T-helper 1 cell treated with Interleukin-12 subunit alpha and Interleukin-12 subunit beta and Interleukin-4 antibody, amounts not matched to agents 30 ng/mL and 1 ng/mL, for 36 hours (primary cell): ENCODE measurements at places on chromosomes 7 and 10. TPM values are rescaled to one million over a fixed set of nuclear protein-coding genes. Genes with fewer than 3 reads are reported as not detected.

Gene DDC
- total RNA-seq, result not detected in 2 replicates

Gene BBS9
- total RNA-seq, result 10.4 and 11.3 TPM in 2 replicates

Gene HMX2
- total RNA-seq, result not detected in 2 replicates

Gene LIPM
- not detected in 2 replicates for total RNA-seq

Gene OIT3
- not detected in 2 replicates for total RNA-seq

Gene ZNF425
- 0.86 and 1.1 TPM in 2 replicates for total RNA-seq

Gene PAPOLB
- not detected in 2 replicates for total RNA-seq

Gene CYP2C19
- total RNA-seq, result not detected in 2 replicates

Gene POLR2J3
- 63.1 and 67.8 TPM in 2 replicates for total RNA-seq

Gene RASA4
- 35.6 and 35.7 TPM in 2 replicates for total RNA-seq

Gene A1CF
- total RNA-seq, result not detected in 2 replicates

Gene C10orf67
- 0.20 TPM in 2 replicates for total RNA-seq

Gene FAM25C
- total RNA-seq, result not detected in 2 replicates

Gene TASOR2
- total RNA-seq, result 66.4 and 71.4 TPM in 2 replicates

Gene OGA
- 151 TPM in 2 replicates for total RNA-seq

Gene LHFPL3
- not detected in 2 replicates for total RNA-seq

Gene C7orf25
- total RNA-seq, result 3.7 and 4.1 TPM in 2 replicates

Gene OR2A42
- 0.05 and 0.07 TPM in 2 replicates for total RNA-seq

Gene ZNF117
- 6.5 and 6.8 TPM in 2 replicates for total RNA-seq

Gene TMEM178B
- total RNA-seq, result 4.4 and 6.5 TPM in 2 replicates

Gene FEZF1
- not detected in 2 replicates for total RNA-seq

Gene RAMP3
- total RNA-seq, result not detected in 2 replicates

Gene STK31
- total RNA-seq, result 0.10 and 0.29 TPM in 2 replicates

Gene UPK3B
- 0.46 and 2.0 TPM in 2 replicates for total RNA-seq

Gene HEPACAM2
- not detected in 2 replicates for total RNA-seq

Gene CALCR
- total RNA-seq, result not detected in 2 replicates

Gene TRIM50
- total RNA-seq, result not detected in 2 replicates

Gene UNCX
- total RNA-seq, result not detected in 2 replicates

Gene MTURN
- total RNA-seq, result 1.1 and 1.5 TPM in 2 replicates

Gene PNLIPRP2
- not detected in 2 replicates for total RNA-seq

Gene CLDN3
- total RNA-seq, result not detected in 2 replicates

Gene ANK3
- total RNA-seq, result 85.3 and 85.8 TPM in 2 replicates

Gene ADAM22
- total RNA-seq, result 1.2 TPM in 2 replicates

Gene IKZF1
- total RNA-seq, result 530 and 537 TPM in 2 replicates

Gene HTR5A
- not detected in 2 replicates for total RNA-seq

Gene TNKS2
- total RNA-seq, result 34.7 and 35.4 TPM in 2 replicates

Gene OR9A2
- total RNA-seq, result not detected in 2 replicates

Gene PTPRE
- total RNA-seq, result 27.7 and 35.7 TPM in 2 replicates

Gene PRR15
- total RNA-seq, result not detected in 2 replicates

Gene NXPH1
- total RNA-seq, result not detected in 2 replicates

Gene SFTPD
- not detected in 2 replicates for total RNA-seq

Gene BMPR1A
- 8.9 and 9.0 TPM in 2 replicates for total RNA-seq

Gene TFPI2
- not detected in 2 replicates for total RNA-seq

Gene IMMP2L
- total RNA-seq, result 10.4 and 16.9 TPM in 2 replicates
